ENCODE measurements at places on chromosomes 3 and 15. TPM values are rescaled to one million over a fixed set of nuclear protein-coding genes. Genes with fewer than 3 reads are reported as not detected.
A peak's percentile ranks its signal among the peaks of the same experiment; 100 is the strongest.

Gene PLA1A
- total RNA-seq = 0.91 TPM

DNA sequence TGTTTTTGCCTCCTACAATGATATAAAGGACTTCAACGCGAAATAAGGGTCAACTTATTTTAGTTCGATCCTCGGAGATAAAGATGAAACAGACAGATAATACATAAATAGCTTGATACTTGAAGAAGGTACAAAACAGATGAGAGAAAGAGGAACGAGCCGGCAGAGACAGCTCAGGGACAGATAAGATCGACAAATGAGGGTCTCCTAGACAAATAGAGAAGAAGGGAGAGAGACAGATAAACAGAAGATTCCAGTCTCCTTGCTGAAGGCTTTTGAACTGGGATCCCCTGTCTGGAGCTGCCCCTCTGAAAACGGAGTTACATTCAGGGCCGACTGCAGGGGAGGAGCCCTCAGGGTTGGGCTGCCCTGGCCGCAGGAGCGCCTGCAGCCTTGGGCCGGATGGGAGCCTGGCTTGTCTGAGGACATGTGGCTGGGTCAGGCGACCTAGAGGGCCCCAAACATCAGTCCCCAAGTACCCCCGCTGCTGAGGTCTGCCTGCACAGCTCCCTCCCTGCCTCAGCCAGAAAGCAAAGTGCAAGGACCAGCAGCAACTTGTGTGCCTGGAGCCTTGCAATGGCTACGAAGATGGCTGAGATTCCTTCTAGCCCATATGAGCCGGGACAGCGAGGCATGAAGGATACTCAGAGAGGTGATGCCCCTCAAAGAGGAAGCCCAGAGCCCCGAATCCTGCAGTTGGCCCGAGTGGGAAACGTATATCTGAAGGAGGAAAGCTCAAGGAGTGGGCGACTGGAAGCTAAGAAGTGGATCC lies 926 bp upstream of the SKOR1 start:
- no peak for DNase-seq

GRCh38 chr3:56321892-56322291 lies 146.4 kb downstream of the ERC2 start:
- DNase-seq = no peak

DNA sequence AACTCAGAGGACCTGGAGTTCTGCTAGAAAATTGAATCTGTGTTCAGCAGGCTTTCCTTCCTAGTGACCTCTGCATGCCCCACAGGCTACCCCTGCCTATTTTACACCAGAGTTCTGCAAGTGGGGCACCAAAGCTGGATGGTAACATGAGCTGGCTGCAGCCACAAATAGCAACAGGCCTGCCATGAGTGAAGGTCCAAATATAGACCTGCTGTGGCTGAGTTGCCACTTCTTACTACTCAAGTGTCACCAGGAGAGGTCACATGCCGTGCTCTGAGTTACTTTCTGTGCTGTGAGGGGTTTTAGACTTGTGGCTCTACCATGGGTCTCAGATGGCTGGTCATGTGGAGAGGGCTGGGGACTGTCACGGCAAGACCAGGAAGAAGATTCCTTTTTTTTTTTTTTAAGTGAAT lies at the start of gene FSD2:
Gene FSD2, minus strand, starts transcription at position 76 of the 413 bp plus-strand sequence. CDS start 18,679 bp downstream, outside the sequence.
- DNase-seq = no peak

- DNase-seq = peak; percentile 93
Measured at GRCh38 chr3:133531981-133532380, 41.5 kb upstream of the CDV3 start.

All from astrocyte (in vitro differentiated cells and primary cell).